ENCODE measurements at places on chromosomes 3 and 15.
A peak's percentile ranks its signal among the peaks of the same experiment; 100 is the strongest.

DNA sequence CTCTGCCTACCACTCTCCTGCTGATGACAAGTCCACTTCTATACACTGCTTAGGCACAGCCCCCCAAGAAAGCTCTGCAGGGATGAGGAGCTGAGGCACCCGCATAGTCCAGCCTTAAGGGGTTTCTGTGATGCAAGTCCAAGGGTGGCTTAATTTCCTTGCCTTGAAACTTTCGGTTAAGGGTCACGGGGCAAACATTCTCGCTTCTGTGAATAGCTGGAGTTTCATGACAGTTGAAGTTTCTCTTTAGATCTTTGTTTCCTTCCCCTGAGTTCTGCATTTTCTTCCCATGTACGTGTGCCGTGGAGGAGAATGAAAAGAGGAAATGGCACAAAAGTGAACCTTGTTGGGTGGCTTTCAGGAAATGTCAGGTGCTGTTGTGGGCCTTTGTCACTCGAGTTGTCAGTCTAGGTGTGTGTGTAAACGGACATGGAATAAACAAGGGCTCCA lies 7.0 kb downstream of the GPR160 start:
- DNase-seq, result no peak

DNA sequence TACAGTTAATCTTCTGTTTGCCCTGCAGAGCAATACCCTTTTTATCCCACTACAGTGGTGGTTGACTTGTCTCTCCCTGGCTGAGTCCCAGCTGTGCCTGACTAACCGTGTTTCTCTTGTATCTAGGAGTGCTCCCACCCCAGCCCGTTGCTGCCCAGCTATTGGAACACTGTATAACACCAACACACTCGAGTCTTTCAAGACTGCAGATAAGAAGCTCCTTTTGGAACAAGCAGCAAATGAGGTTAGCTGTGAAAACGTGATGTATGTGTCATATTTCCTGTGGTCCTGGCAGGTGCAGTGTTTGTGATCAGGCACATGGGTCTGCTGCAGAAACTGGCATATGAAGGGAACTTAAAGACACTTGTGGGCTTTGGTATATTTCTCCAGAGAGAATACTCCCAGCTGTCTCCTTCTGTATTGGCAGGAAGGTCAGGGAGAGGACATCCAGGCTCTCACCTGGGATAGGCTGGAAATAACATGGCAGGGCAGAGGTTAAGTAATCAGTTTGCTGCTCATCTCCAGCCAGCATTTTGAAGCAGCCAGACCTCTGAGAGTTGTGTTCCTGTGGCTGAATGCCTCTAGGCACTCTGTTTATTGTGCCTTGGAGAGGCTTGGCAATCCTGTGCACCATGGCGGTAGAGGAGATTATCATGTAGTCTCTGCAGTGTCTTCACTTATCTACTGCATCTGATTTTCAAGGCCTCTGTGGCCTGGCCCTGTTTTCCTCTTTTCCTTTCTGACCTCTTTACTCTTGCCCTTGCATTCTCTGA lies 34.8 kb downstream of the ATG7 start:
- no peak for DNase-seq

DNA sequence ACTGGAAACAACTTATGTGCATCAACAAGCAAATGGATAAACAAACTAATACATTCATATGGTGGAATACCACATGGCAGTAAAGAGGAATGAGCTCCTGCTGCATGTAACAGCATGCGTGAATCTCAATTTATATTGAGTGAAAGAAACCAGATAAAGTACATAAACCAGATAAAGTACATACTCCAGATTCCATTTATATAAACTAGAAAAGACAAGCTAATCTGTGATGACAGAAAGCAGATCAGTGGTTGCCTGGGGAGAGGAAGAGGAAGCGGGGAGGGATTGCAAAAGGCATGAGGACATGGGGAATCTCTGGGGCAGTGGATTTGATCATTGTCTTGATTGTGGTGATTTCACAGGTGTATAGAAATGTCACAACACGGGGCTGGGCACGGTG lies 34.2 kb downstream of the LIMD1 start:
- no peak for DNase-seq

DNA sequence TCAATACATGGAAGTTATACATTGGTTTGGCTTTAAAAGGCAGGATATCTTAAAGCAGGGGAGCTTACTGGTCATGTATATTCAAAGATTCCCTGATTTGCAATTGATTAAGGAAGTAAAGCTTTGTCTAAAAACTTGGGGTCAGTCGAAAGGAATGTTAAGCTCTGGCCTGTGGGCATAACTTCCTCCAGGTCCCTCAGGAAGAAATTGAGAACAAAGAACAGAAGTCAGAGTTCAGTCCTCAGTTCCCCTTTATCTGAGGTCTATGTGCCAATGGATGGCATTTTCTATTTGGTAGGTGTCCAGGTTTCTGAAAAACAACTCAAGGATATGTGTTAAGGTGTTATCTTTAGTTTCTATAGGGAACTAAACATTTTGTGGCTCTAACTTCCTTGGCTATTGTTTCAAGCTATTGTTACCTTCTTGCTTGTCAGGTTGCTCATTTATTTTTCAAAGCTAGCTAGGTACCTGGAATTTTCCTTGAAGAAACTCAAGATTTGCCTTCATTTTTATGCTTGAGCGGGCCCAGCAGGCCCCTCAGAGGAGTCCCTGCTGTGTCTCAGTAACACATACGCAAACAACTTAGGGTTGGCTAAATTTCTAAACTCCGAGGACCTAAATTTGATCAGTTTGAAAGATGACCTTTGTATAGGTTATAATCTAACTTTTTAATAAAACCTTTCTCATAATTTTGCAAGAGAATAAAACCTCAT lies 135.0 kb upstream of the UBE2E2 start:
- DNase-seq, result no peak

- peak; percentile 46 for DNase-seq
These were observed 35.2 kb downstream of the GAP43 start for GRCh38 chr3:115658337-115659181.

DNA sequence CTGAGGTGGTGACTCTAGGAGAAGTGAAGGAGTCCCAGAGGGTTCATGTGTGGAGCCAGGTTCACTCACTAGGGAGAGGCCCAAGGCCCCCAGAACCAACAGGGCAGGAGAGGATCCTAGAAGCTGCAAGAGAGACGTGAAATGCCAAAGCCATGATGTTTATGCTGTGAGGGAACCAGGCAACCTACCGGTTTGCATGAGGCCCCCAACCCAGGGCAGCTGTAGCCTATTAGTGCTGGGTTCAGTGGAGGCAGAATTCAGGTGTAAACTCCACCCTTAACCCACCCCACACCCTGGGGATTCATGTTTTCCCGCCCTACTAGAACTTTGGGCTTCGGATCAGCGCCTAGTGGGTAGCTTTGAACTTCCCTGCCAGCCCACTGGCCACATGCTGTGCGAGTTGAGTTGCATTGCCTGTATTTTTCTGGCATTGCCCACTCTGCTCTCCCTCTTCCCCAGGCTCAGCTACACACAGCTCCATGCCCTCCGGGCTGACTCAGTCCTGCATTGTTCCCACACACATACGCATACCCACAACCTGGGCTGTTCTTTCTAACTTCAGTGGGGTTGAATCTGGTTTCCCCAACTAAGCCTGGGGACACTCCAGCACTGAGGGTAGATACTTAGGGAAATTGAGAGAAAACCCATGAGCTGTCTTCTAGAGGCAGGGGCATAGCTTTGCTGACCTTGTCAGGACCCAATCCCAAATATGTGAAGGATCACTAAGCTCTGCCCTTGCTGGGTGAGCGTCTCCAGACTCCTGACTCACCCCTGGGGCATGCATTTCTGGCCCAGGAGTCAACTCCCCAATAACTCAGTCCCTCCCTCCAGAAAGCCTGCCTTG lies 2.0 kb upstream of the ZBTB47 start:
- peak; percentile 21 for DNase-seq

GRCh38 chr15:70149667-70150404 lies 52.1 kb upstream of the TLE3 start:
- DNase-seq, result no peak

- DNase-seq, result no peak
These were observed 47.6 kb upstream of the ATP1B3 start for GRCh38 chr3:141828890-141829289.

- DNase-seq, result no peak
These were observed 28.7 kb downstream of the GPR171 start for GRCh38 chr3:151174351-151174750.

DNA sequence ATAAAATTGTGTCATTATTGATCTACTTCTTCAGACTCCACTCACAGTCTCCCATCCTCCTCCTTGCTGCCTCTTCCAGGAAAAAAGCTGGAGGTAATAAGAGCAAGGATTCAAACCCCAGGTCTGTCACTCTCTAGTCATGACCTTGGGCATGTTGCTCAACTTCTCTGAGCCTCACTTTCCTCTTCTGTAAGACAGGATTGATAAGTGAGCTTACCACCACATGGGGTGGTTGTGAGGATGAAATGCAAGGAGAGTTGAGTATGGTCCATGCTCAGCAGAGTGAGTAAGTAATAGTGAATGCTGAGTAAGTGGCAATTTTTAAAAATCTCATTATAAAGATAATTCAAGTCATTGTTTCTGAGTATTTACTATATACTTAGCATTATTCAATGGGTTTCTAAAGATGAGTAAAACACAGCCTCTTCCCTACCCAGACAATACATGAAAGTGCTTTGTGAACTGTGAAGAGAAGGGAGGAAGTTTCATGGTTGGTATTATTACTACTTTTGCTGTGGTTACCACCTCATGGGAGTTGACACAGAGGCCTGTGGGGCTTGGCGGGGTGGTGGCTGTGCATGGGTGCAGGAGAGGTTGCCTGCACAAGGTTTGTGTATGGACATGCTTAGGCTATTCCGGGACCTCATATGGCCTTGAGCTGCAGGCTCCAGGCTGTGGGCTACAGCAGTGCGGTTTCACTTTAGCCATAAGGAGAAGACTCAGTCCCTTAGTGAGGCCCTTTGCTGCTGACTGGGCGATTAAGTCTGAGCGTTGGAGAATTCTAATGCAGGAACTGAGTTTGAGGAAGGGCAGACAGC lies 30.0 kb downstream of the SLC6A11 start:
- no peak for DNase-seq

DNA sequence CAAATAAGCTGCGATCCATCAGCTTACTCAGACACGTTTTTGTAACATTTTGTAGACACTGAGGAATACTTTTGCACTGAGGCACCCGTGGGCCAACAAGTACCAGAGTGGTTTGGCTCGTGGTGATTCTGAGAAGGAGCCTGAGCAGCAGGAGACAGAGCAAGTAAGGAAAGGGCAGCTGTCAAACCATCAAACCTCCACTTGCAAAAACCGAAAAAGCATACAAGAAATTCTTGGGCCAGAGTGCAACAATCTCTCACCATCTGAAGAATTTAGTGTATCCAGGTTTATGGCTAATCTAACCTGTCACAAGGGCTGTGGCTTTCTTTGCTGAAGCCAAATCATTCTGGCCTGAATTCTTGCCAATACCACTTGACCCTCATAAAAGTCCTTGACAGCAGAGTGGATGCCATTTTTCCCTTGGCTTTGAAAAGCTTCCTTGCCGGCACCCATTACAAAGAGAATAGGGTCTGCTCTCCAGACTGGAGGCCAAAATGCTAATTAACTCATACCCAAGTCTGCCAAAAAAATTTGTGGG lies 56.7 kb downstream of the MYO1E start:
- no peak for DNase-seq

All from posterior cingulate gyrus (tissue), 11 donors.